ENCODE measurements at places on chromosomes 6 and 20.

DNA sequence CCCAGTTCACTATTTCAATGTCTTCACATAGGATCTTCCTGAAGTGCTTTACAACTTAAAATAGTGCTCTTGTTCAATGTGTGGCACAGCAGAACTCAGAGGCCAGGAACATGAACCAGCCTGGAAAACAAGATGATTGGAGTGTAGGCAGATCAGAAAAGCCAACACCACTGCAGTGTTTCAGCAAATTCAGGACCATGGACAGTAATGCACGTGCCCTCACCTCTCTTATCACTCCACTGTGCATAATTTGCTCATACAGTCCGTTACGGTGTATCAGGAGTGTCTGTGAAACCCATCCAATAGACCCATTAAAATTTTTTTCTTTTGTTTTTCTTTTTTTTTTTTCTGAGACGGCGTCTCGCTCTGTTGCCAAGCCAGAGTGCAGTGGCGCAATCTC, 27.6 kb upstream of the HACE1 start:
- no peak for DNase-seq

DNA sequence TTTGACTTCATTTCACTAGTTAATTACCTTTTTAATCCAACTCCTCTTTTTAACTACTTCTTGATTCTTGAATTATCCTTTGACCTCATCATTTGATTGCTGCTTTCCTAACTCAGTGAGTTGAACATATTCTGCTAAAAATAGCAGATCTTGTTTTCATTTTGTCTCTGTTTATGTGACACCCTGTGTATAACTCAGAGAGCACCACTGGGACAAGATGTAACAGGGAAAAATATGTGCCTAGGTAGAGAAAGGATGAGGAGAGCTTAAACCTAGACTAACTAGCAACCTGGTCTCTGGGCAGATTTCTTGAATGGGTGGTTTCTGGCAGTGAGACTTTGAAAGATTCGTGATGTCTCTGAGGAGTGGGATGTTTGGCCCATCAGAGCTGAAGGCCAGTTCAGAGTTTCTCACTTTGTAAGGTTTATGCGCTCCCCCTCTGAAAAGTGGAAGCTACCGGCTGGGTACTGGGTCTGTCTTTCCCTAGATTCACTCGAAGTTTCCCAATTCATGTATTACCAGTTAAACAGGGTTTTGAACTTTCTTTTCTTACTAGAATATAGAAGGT, 61.8 kb downstream of the TPD52L1 start:
- DNase-seq, result no peak

GRCh38 chr6:147223736-147224135, 19.5 kb downstream of the STXBP5 start:
- DNase-seq, result no peak

GRCh38 chr6:13331516-13332348, 3.4 kb upstream of the TBC1D7 start:
- DNase-seq, result peak; percentile 37

- DNase-seq, result no peak
These were observed 105.2 kb downstream of the OR2B2 start for GRCh38 chr6:27806981-27807440.

- no peak for DNase-seq
These were observed 194.7 kb downstream of the NFATC2 start for GRCh38 chr20:51347831-51348230.

GRCh38 chr20:43536817-43537440, 21.9 kb upstream of the SGK2 start:
- DNase-seq, result no peak

GRCh38 chr6:38021029-38021428, 201.5 kb downstream of the ZFAND3 start:
- no peak for DNase-seq

All from NCI-H1694 treated with DMSO at 0.1 percent for 48 hours (cell line).